Neural crest cell (in vitro differentiated cells): ENCODE measurements at places on chromosomes 16 and 17.

- DNase-seq = no peak
Observed at GRCh38 chr16:9971907-9972306, 210.3 kb downstream of the GRIN2A start.

GRCh38 chr17:79950751-79951150, 84.9 kb downstream of the TBC1D16 start:
- peak; percentile 62 for DNase-seq

DNA sequence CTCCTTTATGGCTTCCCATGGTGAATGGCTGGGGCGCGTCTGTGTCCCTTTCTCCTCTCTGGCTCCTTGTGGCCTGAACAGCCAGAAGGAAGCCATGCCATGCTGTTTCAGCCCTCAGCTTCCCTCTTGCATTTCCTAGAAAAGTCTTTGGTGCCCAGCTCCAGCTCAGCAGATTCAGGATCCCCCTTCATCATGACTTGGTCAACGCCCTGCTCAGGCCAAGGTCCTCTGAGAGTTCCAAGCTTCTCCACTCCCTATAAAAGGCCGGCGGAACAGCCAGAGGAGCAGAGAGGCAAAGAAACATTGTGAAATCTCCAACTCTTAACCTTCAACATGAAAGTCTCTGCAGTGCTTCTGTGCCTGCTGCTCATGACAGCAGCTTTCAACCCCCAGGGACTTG, at the start of gene CCL13:
TSS of gene CCL13 (plus strand) at position 287 of the 400 bp plus-strand sequence. CDS start at position 334, 47 bp downstream.
- no peak for DNase-seq

GRCh38 chr16:5017678-5017969, 16.1 kb downstream of the NAGPA start:
- DNase-seq = no peak

DNA sequence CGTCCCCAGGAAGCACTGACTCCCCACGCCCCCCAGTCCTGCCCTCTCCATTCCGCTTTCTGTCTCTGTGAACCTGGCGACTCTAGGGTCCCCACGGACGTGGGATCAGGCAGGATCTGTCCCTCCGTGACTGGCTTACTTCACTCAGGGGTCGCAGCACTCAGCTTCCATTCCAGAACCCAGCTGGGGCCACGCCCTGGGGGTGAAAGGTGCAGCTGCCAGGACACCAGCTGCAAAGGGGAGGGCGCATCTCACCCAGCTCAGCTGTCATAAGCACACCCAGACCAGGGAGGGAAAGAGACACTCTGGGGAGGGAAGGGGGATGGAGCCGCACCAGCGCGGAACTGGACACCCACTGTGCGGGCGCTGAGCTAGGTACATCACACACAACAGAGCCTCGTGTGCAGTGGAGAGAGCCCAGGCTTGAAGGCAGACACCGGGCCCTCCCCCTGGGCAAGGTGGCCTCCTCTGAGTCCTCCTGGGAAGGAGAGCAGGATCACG, 18.5 kb upstream of the HEXD start:
- no peak for DNase-seq

GRCh38 chr17:4807605-4808377, 839 bp downstream of the PLD2 start:
- DNase-seq = no peak

- DNase-seq = no peak
Observed at GRCh38 chr16:55912022-55912421, 36.8 kb upstream of the CES5A start.

DNA sequence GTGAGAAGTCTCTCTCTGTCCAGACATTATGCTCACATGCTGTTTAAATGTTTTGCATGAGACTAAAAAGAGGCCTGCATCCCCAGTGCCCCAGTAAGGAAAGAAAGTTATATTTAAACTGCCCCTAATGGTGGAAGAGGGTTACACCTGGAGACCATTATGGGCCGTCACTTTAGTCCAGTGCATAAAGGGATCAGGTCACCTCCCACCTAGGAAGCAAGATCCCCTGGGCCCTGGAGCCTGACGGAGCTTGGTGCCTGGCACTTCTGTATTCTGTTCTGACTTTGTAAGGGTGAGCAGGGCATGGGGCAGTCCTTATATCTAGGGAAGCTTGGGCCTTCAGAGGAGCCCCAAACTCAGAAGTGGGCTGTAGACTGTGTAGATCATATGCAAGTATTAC, 67.9 kb downstream of the CPPED1 start:
- no peak for DNase-seq

DNA sequence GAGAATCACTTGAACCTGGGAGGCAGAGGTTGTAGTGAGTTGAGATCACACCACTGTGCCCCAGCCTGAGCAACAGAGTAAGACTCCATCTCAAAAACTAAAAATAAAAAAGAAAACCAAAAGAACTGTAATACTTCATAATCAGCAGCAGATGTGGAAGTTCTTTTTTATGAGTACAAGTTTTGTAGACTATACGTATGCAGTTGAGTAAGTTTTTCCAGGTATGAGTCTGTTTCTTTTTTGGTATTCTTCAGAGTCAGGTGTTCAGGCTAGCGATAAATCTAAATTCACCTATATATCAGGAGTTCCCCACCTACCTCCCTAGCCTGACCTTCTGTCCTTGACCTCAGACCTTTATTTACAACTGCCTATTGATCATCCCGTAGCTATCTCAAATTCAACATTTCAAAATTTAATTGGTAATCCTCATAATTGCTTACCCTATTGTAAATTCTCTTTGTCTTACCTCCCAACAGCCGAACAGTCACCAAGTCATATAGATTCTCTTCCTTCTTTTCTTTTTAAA, 10.7 kb downstream of the DCTN5 start:
- DNase-seq = no peak

- no peak for DNase-seq
Observed at GRCh38 chr16:67481561-67482232, 740 bp upstream of the ATP6V0D1 start.

DNA sequence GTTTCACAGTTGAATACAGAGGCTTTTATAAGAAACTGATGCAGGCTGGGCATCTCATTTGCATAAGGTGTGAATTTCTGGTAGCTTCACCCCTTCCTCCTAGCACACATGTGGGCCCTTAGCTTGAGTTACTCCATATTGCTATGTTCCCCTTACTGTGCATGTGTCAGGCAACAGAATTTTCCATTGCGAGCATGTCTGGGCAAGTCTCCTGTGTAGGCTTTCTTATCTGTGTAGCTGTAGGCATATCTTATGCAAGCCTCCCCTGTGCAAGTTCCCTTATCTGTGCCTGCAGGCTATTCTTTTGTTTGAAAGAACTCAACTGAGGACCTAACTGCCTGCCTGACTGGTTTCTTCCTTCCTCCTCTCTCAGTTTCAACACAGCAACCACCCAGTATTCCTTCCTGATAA, 597.4 kb upstream of the CDH5 start:
- DNase-seq = no peak
